ENCODE measurements at places on chromosomes 7 and 10.

DNA sequence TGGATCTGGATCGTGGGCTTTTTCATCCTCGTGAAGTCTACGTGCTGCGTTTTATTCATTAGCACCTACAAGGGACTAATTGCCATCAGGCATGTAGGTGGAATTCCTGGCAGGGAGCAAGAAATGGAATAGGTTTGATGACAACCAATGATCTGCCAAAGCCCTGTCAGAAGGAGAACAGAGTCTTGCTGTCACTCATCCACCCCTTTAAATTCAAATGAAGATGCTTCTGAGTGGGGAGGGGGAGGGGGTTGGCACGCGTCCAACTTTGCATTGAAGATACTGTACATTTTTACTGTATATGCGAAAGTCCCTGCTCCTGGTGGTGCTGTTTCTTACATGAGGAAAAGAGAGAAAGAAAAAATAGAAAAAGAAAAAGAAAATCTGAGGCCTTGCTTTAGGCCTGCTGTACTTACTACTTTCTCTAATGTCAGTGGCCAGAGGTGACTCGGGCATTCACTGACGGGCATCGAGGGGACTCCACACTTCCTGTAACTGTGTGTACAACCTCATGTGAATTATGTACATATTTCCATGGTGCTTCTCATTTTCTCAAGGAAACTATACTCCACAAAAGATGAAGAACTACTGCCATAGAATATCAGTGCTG lies 569.1 kb downstream of the INHBA start:
- DNase-seq = no peak

- no peak for DNase-seq
Measured at GRCh38 chr10:95646160-95646559, 10.4 kb downstream of the ALDH18A1 start.

DNA sequence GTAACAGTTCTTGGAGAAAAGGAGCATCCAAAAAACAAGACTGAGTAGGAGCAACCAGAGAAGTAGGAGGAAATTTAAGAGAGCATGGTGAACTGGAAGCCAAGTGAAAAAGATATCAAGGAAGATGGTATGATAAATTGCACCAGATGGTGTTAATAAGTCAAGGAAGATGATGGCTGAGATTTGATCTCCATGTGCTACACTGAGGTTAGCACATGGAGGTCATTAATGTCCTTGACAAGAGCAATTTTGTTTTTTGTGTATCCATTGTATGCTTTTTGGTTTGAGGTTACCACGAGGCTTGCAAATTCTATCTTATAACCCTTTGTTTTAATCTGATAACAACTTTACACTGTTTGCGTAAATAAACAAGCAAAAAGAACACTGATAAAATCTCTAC lies 11.3 kb upstream of the PTTG1IP2 start:
- no peak for DNase-seq

DNA sequence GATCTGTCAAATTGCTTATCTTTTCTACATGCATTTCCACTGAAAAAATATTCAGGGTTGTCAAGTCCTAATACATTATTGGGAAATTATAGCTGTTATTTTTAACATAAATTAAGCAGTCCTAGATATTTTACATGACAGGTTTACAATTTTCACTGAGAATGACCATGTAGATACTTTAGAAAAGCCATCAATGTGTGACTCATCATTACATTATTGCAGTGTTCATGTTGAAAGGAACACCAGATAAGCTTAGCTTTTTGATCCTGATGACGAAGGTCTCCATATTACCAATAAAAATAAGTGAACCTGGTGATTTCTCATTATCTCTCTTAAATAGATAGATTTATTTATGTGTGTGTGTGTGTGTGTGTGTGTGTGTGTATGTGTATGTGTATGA lies 529.5 kb upstream of the PCDH15 start:
- no peak for DNase-seq

DNA sequence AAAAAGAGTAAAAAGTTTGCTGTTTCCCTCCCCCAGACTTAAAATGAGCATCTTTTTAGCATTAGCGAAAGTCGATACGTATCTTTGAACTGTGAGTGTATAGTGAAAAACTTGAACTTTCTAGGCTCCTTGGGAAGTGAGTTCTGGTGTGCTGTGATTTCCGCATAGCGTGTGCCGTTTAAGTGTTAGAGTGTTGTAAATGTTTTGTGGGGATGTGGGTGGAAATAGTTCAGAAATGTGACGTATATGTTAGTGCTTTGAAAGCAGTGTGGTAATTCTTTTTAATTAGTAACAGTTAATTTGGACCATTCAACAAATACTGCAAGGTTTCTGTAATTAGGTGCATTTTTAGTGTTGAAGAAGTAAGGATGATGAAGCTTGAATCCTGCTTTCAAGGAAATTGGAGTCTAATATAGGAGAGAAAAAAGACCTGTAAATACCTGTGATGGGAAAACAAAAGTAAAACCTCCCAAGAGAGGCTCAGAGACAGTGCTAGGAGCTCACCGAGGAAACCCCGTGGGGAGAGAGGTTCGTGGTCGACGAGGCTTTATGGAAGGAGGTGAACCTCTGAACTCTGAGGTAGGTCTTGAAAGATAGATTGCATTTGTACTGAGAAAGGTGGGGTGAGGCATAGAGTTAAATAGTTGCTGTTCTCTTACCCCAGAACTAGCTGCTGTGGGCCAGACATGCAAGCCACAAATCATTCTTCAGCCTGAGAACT lies 40.8 kb downstream of the RBM33 start:
- DNase-seq = no peak

GRCh38 chr10:100913470-100913865 lies 705 bp downstream of the SLF2 start:
- DNase-seq = no peak

DNA sequence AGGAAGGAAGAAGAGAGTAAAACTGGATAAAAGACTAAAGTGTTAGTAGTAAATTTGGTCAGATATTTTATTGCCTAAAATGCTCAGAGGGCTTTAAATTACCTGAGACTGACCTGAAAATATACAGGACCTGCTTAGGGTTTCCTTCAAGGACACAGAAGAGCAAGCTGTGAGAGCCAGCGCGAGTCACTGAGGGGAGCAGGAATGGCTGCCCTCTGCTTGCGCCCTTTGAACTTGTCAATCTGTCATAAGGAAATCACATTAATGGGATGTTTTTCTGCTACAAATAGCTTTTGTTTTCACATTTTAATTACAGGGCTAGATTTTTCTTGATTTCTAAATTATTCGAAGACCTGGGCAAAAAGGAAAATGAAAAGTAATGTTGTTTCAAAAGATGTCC lies 26.9 kb downstream of the DNAJB9 start:
- DNase-seq = no peak

DNA sequence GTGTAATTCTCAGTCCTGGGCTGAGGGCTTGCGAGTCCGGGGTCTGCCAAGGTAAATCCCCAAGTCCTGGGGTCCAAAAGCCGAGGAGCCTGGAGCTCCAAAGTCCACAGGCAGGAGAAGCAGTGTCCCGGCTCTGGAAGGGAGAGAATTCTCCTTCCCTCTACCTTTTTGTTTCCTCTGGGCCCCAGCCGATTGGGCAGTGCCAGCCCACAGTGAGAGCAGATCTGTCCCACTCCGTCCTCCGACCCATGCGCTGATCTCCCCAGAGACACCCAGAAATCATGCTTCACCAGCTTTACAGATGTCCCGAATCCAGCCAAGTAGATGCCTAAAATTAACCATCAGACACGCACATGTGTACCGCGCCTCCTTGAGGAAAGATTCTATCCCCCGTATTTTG lies 8.1 kb upstream of the VIPR2 start:
- no peak for DNase-seq

GRCh38 chr7:17123020-17123419 lies 175.4 kb upstream of the AHR start:
- DNase-seq = no peak

Measured in effector memory CD4-positive, alpha-beta T cell (primary cell).